Globus pallidus (tissue), 1 donor: ENCODE measurements at places on chromosomes 7 and 10.

GRCh38 chr10:58967551-58968388 lies 208.7 kb upstream of the PHYHIPL start:
- DNase-seq: peak; percentile 87

DNA sequence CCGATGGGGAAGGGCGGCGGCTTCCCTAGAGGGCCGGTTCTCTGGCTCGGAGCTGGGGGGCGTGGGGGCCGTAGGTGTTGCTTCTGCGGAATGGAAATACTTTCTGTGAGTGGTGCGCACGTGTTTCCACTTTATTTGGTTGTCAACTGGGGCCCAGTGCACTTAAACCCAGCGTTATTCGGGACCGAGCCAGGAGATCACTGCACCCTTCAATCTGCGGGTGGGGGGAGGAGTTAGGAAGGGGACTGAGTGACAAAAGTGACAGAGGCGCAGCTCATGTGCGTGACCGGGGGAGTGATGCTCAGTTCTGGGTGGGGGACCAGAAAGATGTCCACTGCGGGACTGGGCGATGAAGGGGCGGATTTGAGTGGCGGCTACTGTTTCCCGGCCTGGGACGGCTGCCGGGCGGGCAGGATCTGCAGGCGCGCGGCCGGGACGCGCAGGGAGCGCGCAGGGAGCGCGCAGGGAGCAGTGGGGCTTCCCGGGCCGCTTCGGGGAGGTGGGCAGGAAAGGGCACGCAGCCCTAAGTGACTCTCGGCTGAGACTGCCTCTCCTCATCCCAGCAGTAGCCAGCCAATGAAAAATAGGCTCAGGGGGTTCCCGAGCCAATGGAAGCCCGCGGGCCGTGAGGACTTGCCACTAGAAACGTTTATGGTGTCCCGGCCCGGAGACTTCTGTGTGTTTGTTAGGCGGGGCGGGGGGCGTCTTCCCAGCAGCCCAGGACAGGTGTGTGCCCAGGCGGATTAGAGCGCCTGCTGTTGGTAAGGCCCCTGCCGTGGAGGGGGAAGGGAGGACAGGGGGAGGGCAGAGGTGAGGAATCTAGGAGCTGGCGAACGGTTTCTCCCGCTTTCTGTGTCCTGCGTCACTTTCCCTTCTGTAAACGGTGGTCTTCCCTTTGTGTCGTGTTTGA lies 54.3 kb upstream of the KDM7A start:
- DNase-seq: no peak

DNA sequence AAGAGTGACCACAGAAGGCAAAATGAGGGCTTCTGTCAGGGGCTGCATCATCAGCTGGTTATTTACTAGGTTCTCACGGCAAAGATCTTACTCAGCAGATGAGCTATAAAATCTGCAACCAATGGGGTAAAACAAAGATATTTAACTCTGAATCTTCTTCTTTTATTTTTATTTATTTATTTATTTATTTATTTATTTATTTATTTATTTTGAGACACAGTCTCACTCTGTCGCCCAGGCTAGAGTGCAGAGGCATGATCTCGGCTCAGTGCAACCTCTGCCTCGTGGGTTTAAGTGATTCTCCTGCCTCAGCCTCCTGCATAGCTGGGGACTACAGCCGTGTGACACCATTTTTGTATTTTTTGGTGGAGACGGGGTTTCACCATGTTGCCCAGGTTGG lies 11.3 kb downstream of the C10orf143 start:
- DNase-seq: no peak

GRCh38 chr7:1915326-1915725 lies 245.2 kb downstream of the ELFN1 start:
- DNase-seq: no peak

- DNase-seq: no peak
Measured at GRCh38 chr10:91420868-91421267, 10.7 kb downstream of the HECTD2 start.

DNA sequence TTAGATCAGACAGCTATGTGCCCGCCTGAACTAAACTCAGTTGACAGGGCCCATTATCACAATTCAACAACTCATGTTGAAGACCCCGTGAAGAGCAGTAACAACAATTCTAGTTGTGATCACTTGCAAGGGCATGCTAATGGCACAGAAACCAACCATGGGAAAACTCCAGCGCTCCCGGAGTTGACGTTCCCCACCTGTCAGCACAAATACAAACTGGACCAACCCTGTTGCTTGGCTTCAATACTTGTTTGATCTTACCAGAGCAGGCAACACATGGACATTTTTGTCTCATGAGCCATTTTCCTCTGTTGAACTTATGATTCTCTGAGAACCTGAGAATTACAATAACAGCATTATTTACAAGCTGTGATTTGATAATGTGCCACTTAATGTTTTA lies 119.0 kb upstream of the LANCL2 start:
- no peak for DNase-seq

DNA sequence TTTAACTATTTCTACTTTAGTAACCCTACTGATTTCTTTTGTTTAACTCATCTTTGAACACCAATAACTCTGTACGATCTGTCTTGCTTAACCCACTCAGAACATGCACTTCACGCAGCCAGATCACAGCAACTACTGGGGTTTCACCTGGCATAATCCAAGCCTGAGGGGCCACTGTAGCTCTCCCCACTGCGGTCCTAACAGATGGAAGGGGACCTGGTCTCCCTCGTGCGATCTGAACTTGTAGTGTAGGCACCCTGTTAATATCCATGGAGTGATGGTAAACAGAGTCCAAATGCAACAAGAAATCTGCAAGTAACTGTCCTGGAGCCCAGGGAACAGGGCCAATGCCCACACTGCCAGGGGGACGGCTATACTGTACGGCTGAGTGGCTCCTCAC lies 45.5 kb downstream of the INSIG1 start:
- no peak for DNase-seq

- no peak for DNase-seq
Measured at GRCh38 chr7:114689406-114689805, 232.5 kb upstream of the MDFIC start.

GRCh38 chr7:108130261-108130660 lies at the start of gene LAMB4:
Gene LAMB4 (minus strand): TSS chr7:108130361. CDS start chr7:108123164, 7,197 bp downstream.
- DNase-seq: no peak

DNA sequence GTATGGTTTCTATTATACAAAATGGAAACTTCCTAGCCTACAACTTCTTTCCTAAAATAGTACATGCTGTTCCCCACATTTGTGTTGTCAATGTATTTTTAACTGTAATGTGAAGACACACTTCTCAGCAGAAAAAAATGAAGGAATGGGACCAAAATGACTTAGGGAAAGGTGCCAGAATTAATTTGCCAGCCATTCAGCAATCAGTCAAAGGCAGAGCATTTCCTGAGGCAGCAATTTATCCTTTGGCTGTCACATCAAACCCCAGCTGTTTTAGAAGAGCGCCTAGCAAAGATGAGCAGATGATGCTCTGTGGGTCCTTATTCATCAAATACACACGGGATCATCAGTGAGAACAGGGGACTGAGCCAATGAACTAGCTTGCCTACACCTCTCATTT lies 592.5 kb downstream of the KCNMA1 start:
- DNase-seq: no peak

GRCh38 chr10:15661574-15661973 lies 58.1 kb downstream of the ITGA8 start:
- no peak for DNase-seq

DNA sequence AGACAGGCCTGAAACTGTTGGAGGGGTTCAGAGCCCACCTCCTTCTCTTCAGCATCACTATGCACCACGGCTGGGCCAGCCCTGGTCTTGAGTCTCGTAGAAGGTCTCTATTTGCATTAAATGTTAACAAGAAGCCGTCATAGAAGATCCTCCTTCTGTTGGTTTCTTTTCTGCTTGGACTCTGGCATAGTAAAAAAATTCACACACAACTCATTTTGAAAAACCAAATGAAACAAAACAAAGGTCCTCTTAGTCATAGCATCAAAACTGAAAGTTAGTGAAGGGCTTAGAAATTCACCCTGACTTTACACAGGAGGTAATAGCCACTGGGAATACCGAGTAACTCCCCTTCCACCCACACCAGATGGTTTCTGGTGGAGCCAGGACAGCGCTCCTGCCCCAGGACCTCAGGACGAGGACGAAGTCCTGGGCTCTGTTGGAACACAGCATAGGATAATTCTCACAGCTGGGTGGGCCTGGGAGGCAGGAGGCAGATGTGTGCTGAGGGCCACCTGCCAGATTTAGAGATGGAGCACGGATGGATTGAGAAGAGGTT lies 248.4 kb upstream of the KLF6 start:
- DNase-seq: no peak

DNA sequence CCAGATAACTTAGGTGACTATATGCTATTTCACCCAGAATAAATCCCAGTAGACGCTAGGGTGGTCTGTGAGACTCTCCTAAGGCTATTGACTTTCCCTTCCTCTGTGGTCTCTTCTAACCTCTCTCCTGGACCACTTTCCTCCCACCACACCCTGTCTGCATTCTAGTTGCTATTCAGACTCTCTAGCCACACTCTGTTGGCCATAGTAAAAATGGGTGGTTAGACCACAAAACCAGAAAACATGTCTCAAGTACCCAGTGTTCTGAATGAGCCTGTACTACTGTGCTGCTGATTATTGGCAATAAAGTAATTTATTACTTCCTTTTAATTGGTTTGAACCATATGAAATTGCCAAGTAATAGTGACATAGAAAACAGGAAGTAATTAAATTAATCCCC lies 240.8 kb downstream of the KIF20B start:
- no peak for DNase-seq

DNA sequence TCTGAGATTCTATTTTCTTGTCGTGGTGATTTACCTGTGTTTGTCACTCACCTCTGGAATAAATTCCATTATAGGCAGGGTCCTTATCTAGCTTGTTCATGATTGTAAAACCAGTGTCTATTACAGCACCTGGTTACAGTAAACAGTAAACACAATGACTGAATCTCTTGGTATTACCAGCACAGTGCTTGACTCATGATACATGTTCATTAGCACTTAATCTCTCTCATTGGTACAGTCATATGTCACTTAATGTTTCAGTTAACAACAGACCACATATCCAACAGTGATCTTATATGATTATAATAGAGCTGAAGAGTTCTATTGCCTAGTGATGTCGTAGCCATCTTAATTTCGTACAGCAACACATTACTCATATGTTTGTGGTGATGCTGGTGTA lies 1.6 kb upstream of the TASOR2 start:
- DNase-seq: no peak

DNA sequence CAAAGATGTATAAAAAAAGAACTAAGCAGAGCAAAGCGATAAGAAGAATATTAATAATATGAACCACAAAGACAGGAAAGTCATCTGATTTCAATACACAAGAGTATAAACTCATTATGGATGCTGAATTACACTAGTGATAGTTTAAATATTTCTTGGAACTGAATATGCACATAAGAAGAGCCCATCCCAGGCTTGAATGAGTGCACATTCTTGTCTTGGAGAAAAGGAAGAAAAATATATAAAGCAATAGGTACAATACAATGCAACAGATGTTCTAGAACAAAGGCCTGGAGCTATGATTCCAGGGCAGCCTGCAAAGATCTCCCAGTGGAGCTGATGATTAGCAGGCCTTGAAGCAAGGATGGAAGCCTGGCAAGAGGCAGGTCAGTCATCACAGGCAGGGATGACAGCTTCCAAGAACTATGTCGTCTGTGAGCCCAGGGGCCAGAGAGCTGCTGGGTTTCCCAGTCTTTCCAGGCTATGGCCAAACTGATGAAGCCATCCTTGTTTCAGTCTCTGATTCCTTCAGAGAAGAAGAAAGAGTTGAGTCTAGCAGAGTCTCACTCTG lies 277.6 kb downstream of the KCNMA1 start:
- no peak for DNase-seq

- DNase-seq: peak; percentile 91
Measured at GRCh38 chr7:102119213-102119651, 167.4 kb upstream of the SH2B2 start.

GRCh38 chr10:125127986-125128385 lies 32.4 kb downstream of the CTBP2 start:
- DNase-seq: no peak

DNA sequence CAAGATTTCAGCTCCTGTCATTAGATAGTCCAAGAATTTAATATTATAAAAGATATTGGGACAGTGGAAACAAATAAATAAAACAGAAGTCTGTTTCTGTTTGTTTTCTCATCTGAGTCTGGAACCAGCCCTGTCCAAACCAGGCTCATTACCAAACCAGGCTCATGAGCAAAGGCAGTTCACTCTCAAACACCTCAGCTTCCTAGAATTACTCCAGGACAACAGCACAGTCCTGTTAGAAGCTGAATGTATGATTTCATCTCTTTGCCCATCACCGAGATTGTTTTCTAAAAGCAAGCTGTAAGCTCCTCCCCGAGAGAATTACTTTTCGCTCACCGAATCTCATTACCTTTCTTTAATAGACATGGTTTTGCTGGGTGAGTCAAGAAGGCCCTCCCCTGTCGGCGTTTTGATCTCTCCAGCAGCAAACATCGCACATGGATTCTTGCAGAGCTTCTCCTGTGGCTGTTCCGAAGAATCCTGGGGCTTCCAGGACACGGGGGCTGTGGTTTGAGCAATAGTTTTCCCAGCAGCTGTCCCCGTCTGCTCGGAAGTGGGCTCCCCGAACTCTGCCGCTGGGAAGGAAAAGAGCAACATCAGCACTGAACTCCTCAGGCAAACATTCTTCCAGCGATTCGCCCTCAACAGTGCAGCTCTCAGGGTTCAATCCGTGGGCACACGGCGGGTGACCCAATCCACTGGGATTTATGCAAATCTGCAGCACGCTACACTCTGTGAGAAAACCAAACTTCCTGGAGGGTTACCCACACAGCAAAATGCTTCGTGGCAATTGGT lies 112.5 kb downstream of the SVIL start:
- DNase-seq: no peak

DNA sequence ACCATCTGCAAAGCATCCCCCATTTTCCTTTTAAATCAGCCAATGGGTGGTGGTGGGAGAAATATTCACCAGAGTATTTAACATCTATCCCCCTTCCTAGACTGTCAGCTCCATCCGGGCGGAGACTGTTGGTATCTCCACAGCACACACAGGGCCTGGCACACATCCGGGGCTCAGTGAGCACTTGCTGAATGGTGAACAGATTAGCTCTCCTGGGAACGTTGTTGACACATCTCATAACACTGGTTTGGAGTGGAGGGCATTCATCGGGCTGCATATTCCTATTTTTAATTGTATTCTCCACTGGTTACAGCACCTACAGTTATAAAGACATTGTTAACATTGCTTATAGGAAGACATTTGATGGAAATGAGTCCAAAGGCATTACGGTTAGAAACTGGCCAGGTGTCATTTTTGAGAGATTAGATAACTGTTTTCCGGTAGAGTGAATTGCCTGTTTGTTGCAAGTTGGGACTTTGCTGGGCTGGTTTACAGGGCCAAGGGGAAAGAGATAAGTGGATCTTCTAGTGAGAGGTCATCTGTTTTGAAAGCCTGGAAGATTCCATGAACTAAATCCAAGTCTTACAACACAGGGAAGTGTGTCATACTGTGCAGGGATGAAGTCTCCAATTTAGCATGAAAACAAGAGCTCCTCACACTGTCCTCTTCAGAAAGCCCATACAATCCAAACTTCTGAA lies 101.8 kb downstream of the EGFR start:
- no peak for DNase-seq

- no peak for DNase-seq
Measured at GRCh38 chr7:15715435-15715834, 29.0 kb upstream of the MEOX2 start.

- DNase-seq: no peak
Measured at GRCh38 chr10:58795560-58795959, 282.9 kb downstream of the BICC1 start.
